NCI-H526 (cell line): ENCODE measurements at places on chromosomes 12 and 14.

DNA sequence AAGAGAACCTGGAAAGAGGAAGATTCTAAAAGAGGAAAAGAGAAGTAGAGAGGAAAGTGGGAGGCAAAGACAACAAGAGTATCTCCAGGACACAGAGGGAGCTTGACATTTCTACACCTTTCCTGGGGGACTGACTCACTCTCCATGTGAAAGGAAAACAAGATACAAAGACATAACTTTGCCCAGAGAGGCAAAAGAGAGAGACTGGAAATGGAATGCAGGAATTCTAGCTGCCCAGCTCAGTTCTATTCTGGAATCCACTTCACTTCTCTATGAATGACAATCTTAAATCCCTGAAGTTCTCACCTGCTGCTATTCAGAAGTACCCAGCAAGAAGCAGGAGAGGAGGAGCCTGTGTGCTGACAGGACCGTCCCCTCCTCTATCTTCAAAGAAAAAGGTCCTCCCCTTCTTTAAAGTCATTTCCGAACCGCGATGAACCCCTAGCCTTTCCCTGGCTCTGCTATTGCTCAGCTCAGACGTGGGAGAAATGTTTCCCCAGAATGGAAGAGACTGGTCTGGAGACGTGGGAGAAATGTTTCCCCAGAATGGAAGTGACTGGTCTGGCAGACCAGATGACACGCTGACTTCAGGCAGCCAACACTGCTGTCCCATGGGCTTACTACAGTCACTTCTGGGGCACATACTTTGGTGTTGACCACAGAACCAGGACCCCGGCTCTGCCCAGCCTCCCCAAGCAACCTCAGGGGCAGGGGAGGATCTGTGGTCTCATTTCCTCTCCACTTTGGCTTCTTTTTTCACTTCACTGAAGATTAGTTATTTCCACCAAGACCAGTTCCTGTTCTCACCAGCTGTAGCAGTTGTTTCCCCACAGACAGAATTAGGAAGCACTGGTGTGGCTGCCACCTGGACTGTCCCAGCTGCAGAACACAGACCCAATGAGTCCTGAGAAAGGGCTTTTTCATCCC is 8.3 kb downstream of the FMNL3 start:
- DNase-seq, result no peak

GRCh38 chr14:63949696-63950095 is 96.9 kb downstream of the SYNE2 start:
- DNase-seq, result no peak

GRCh38 chr12:47734725-47735480 is 9.6 kb upstream of the ENDOU start:
- no peak for DNase-seq

DNA sequence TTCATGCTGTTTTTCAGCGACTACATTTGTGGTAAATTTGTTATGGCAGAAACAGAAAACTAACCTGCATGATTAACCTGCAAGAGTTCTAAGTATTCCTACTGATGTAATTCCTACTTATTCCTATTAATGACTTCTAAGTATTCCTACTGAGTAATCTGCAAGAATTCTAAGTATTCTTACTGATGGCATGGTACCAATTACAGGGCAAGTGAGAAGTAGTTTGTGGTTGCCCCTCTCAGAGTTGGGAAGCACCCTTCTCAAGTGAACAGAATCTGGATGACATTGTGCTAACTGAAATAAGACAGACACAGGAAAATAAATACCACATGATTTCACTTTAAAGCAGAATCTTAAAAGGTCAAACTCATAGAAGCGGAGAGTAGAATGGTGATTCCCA is 100.9 kb upstream of the CPNE8 start:
- DNase-seq, result no peak

GRCh38 chr12:7190268-7191055 is 976 bp downstream of the PEX5 start:
- DNase-seq, result no peak

GRCh38 chr12:119949145-119949544 is 39.9 kb upstream of the BICDL1 start:
- DNase-seq, result no peak

- no peak for DNase-seq
Measured at GRCh38 chr12:69570000-69570516, 15.2 kb upstream of the CCT2 start.

DNA sequence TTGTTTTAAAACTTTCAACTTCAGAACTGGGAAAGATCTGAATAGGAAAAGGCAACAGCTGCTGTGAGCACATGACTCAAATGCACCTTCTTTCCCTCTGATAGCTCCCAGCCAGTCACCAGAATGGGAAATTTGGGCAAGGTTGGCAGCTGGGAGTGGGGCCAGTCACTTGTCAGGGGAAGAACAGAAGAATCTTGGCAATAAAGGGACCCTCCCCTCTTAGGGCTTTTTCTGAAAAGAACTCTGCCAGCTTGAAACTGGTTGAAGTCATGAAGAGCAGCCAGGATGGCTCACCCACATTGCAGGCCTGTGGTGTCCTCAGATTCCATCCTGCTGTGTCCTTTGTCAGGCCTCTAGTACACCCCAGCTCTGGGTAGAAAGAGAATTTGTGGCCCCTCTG is 10.3 kb upstream of the RIC8B start:
- no peak for DNase-seq

GRCh38 chr12:1540690-1541089 is 53.7 kb downstream of the FBXL14 start:
- no peak for DNase-seq

DNA sequence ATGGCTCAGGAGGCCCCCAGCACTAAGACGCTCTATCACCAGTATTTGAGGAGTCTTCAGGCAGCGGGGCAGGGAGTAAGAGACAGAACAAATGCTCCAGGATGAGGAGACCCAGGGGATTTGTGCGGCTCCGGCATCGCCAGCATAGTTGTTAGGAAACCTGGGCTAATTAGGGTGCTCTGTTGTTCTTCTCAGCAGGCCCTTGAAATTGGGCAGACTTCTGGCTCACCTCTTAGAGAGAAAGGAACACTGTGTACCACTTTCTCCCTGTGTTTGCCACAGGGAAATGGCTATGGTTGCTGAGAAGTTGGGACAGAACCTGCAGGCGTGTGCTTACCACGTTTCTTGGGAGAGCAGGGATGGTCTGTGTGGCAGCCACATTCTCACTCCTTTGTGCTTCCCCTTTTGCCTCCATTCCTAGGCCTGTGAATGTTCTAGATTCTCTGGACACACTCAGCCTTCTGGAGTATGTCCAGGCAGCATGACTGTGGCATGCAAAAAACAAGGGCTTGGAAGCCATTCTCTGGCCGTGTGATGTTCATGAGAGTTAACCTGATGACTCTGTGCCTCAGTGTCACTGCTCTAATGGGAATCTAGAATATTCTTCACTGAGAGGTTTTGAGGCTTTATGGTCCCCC is 109.0 kb downstream of the CHST11 start:
- no peak for DNase-seq

- DNase-seq, result peak; percentile 25
Measured at GRCh38 chr12:38328306-38328895, 11.8 kb downstream of the ALG10B start.

DNA sequence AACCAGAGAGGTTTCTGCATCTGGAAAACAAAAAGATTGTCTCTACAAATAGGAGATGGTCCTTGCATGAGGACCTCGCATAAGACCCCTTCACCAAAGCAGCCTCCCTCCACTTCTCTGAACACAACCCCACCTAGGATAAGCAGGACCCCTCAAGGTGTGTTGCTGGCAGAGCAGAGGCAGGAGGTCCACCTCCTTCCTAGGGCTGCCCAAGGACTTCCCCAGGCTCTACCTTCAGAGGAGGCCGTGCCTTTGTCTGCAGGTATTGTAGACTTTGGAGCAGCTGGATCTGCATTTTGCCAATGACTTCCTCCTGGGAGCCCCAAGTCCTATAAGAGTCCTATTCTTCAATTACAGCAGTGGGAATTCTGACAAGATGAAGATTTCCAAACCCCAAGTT is 67.3 kb upstream of the TSPAN11 start:
- no peak for DNase-seq

GRCh38 chr14:100438678-100439592 is 115.8 kb downstream of the SLC25A47 start:
- peak; percentile 67 for DNase-seq

DNA sequence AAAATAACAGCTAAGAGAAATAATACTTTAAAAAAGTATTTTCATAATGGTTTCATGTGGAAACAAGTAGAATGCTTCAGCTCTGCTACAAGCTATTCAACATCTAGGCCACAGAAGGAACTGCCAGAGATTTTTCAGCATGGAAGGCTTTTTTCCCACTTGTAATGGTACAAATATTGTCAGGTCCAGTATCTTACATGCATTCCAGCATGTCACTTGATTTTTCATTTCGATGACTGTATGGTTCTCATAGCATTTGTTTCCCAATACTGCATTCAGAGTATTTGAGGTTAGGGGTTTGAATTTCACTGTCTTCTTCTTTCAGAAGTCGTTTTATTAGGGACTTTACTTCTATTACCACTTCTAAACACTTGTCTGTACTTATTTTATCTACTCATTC is 1701.5 kb upstream of the FLRT2 start:
- DNase-seq, result no peak

DNA sequence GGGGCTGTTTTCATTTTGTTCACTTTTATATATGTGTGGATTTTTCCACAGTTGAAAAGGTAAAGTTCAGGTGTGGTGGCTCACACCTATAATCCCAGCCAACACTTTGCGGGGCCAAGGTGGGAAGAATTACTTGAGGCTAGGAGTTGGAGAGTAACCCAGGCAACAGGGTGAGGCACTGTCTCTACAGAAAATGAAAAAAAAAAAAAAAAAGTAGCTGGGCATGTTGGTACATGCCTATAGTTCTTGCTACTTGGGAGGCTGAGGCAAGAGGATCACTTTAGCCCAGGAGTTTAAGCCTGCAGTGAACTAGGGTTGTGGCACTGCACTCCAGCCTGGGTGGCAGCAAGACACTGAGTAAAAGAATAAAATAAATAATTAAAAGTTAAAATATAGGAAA is 326.5 kb downstream of the NAV3 start:
- DNase-seq, result no peak

DNA sequence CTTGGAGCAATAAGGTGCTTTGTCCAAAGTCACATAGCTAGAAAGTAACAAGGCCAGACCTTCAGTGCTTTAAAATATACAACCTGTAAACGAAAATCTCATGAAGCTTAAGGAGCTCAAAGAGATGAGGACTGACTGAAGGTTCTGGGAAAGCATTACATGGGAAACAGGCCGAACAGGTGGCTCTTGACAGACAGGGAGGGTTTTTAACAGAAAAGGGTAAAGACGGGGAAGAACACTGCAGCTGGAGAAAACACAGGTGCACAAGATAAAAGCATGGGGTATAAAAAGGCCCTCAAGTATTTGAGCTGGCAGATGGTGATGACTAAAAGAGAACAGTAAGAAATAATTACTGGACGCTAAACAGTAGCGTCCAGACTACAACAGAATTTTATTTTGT is 257.2 kb downstream of the NELL2 start:
- DNase-seq, result no peak

- no peak for DNase-seq
Measured at GRCh38 chr12:56274299-56274698, 7.6 kb downstream of the COQ10A start.

DNA sequence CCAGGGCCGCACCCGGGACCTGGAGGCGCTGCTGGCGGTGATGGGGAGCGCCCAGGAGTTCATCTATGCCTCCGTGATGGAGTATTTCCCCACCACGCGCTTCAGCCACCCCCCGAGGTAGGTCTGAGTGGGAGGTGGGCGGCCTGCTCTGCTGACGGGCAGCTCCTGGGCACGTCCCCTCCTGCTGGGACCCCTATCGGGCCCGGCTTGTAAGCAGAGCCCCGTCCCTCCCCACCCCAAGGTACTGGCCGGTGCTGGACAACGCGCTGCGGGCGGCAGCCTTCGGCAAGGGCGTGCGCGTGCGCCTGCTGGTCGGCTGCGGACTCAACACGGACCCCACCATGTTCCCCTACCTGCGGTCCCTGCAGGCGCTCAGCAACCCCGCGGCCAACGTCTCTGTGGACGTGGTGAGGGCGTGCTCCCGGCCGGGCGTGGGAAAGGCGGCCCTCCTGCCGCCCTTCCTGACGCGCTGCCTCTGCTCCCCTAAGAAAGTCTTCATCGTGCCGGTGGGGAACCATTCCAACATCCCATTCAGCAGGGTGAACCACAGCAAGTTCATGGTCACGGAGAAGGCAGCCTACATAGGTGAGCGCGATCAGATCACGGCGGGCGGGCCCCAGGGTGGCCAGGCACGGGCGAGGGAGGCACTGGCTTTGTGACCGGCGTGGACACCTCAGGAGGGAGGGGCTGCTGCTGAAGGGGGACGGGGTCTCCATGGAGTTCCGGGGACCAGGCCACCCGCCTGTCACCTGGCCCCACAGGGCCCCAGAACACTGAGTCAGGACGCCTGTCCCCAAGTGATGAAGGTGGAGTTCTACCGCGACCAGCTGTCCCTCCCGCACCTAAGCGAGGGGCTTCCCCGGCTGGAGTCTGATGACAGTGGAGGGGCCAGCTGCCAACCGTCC is 7.3 kb downstream of the PLD4 start:
- no peak for DNase-seq

- DNase-seq, result no peak
Measured at GRCh38 chr12:6426882-6427671, 17.7 kb upstream of the CD27 start.

DNA sequence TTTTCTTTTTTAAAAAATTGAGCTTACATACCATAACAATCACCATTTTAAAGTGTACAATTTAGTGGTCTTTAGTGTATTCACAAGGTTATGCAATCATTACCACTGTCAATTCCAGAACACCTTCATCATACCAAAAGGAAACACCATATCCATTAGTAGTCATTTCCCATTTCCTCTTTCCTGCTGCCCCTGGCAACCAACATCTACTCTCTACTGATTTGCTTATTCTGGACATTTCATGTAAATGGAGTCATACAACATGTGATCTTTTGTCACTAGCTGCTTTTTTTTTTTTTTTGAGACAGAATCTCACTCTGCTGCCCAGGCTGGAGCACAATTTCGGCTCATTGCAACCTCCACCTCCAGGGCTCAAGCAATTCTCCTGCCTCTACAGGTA is 66.8 kb upstream of the CFL2 start:
- DNase-seq, result peak; percentile 46

DNA sequence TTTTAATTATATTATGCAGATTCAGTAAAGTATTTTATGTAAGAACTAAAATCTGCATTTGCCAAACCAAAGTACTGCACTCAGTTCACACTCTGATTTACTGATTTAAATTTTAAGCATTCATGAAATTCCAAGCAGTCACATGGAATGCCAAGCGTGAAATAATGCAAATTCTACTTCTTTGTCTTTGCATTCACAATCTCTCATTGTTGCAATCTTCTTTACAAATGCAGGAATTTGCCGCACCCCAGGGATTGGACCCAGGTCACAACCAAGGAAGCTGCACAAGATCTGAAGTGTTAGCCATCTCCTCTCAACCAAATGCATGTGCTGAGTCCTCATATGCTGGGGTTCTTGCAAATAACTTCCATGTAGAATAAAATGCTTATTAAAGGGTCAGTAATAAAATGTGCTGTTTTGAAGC is 71.9 kb downstream of the TUNAR start:
- no peak for DNase-seq

- DNase-seq, result no peak
Measured at GRCh38 chr12:41120211-41120610, 67.9 kb upstream of the PDZRN4 start.

- DNase-seq, result no peak
Measured at GRCh38 chr14:61344437-61345150, 23.2 kb downstream of the PRKCH start.

- DNase-seq, result no peak
Measured at GRCh38 chr12:66453844-66454243, 151.6 kb downstream of the HELB start.
